ENCODE measurements at places on chromosomes 13 and 19.

DNA sequence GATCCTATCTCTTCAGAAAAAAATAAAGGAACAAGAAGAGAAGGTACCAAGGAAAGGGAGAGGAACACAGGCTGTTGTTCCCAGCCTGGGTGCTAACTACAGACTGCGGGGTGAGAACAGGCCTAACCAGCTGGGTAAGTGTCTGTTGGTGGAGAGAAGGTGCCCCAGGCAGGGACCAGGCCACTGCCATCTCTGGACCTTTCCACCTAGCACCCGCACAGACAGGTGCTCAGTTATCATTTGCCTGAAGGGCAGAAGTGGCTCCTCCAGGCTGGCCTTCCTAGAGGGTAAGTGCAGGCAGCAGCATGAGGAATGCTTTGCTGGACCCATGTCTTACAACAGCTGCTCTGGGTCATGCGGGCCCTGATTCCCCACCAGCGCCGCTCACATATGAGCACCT lies 10.1 kb downstream of the DNMT1 start:
- DNase-seq: no peak

- DNase-seq: no peak
These were observed 583.9 kb upstream of the SLITRK6 start for GRCh38 chr13:86383151-86383550.

DNA sequence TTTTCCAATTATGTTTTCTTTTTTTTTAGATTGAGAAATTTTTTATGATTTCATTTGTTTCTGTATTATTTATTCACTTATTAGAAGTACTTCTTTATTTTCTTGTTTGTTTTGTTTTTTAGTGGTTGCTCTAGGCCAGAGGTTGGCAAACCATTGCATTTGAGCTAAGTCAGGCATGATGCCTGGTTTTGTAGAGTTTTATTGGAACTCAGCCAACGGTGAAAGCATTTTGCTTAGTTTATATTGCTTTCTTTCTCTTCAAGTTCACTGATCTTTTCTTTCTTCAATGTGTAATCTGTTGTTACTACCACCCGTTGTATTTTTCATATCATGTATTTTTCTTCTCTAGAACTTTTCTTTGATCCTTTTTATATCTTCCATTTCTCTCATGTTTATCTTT lies 19.7 kb downstream of the ZNF567 start:
- DNase-seq: no peak

DNA sequence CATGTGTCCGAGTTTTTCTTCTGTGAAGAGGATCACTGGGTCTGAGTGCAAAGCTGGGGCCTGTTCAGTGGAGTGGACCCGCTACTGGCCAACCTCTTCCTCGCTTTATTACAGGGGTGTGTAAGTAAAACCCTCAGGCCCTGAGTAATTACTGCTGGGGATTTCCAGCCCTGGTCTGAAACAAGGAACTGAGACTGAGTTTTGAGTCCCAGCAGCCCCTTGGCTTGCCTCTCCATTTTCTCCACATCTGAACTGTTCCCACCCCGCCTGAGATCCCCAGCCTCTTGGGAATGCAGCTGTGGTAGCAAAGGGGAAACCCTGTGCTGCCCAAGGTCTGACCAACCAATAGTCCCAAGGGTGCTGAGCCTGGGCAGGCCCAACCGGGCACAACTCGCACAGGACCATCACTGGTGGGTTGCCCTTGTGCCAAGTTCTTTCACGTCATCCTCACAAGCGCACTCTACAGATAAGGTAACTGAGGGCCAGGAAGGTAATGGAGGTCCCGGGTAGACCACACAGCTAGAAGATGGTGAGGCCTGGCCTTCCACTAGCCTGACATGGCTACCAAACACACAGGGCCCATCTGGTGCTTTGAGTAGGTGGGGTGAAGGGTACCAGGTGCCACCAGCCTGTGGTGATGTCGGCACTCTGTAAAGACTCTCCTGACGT lies 13.7 kb upstream of the SLC35E1 start:
- no peak for DNase-seq

DNA sequence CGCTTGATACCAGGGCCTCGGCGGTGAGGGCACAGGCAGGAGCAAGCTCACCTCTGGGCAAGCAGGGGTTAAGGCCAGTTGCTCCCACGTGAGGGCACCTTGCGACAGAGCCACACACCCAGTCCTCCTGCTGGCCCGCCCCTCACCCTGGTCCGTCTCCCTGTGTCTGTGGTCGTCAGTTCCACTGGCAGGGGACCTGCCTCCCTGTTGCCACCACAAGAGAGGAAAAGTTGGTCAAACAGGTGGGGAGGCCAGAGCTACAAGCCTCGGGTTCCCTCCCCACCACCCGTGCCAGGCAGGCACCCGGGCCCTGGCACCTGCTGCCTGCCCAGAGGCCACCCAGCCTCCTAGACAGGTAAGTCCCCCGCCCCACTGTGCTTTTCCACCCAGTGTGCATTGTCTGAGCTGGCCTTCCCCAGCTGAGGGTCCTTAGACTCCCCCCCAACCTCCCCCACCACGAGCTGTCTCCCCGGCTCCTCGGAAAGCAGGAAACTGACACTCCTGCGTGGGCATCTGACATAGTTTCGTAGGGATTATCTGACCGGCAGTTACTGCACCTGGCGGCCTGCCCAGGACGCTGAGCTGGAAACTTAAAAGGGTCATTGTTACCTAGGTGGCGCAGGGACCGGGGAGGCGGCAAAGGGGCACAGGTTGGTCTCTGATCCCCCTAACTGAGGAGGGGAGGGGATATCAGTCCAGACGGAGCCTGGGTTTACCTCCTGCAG lies at the start of gene TJP3:
Gene TJP3, plus strand, starts transcription at position 178 of the 725 bp plus-strand sequence. CDS start 20,049 bp downstream, outside the sequence.
- no peak for DNase-seq

- no peak for DNase-seq
These were observed 81.1 kb upstream of the SIAH3 start for GRCh38 chr13:45932676-45933075.

All from T-helper 9 cell (primary cell).